Stimulated activated CD8-positive, alpha-beta memory T cell treated with anti-CD3 and anti-CD28 coated beads, Interleukin-2, amount 100 ng/mL, for 48 hours (primary cell): ENCODE measurements at places on chromosomes 11 and 22.

DNA sequence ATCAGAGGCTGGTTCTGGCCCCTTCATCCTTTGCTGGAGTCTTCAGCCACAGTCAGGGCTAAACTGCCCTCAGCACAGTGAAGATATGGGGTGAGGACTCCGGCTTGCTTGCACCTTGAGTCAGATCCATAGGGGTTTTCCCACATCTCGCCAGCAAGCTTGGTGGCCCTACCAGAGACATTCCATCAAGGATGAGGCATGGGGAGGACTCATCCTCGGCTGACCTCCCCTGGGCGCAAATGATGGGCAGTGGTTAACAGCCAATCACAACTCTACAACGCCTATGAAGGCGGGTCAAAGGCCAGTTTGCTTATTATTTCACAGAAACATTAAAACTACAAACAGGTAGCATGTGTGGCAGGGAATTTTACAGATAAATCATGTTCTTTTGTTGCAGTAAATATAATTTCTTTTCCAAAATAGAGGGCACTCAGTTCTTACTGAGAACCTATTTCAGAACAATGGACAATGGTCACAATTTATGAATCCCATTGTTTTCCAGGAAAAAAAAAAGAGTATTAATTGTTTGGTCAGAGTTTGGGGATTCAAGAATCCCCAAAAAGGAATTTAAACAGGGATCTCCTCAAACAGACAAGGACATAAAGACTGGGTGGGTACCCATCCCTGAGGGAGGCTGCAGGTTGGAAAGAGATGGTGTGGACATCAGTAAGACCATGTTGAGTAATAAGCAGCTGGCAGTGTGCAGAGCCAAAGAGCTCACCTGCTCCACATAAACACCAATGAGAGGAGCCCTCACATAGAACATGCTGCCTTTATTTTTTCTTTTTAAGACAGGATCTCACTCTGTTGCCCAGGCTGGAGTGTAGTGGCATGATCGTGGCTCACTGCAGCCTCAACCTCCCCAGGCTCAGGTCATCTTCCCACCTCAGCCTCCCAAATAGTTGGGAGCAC lies 14.8 kb downstream of the PLAAT3 start:
- no peak for DNase-seq

- no peak for DNase-seq
These were observed 255.1 kb upstream of the B3GAT1 start for GRCh38 chr11:134667175-134667500.

- DNase-seq, result no peak
These were observed 497 bp upstream of the SYT12 start for GRCh38 chr11:67022341-67022933.

- DNase-seq, result no peak
These were observed 621 bp downstream of the TSPO start for GRCh38 chr22:43152003-43152356.

- DNase-seq, result no peak
These were observed 200.2 kb downstream of the CADM1 start for GRCh38 chr11:115303929-115304531.

DNA sequence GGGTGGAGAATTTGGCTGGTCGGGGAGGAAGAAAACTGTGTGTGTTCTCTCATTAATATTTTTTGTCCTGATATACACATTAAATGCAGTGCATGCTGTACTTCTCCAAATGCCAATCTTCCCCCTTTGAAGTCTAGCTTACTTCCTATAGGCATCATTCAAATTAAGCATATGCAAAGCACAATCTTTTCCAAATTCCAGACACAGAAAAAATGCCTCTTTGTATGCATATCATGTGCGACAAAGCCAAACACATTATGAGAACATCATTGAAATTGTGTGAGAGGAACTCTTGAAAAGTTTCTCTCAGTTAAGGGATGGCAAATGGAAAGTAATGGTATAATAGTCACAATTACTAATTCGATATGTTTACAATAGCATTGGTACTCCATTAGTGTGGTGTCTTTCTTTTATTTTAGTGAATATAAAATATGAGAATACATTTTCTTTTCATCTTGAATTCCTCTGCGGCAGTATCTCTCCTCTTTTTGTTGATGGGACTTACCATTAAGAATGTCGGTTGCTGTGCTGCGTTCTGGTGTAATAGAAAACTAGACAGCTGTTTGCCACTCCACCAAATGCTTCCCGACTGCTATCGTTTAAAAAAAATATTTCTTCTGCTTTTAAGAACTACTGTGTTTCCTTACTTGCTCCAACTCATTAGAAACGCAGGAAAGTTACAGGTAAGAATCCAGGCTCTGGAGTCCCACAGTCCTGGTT lies 19.3 kb upstream of the NRIP3 start:
- no peak for DNase-seq

DNA sequence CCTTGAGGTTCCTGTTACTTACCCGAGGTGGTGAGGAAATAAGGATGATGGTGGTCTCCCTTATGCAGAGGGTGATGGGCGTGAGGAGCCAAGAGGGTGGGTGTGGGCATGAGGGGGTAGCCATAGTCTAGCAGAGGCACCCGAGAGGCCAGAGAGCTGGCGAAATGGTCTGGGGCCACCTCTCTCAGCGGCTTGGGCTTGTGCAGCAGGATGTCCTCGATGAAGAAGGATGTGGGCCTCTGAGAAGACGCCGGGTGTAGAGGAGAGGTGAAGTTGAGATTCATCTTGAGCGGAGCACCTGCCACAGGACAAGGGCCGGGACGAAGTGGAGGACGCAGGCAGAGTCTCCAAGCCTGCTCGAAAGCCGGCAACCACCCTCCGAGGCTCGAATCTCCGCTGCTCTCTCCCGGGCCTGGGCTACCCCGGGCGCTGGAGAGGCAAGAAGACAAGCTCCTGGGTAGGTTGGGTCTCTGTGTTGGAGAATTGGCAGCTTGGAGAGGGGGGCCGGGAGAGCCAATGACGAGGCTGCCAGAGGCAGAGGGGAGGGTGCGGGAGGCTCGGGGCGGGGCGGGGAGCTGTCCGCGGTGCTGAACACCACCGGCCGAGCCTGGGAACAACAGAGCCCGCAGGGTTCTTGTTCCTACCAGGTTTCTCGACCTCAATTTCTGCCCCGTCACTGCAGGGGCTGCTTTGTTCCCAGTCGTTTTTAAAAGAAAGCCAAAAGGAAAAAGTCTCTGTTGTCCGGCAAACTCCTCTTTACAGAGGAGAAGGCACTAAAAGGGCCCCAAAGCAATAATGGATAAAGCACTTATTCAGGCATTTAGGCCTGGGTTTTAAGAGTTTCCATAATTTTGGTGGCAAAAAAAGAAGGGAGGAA lies at the start of gene BSX:
BSX (minus strand) TSS at position 447 of the 877 bp plus-strand sequence; CDS start at position 284, 163 bp downstream.
- peak; percentile 39 for DNase-seq

DNA sequence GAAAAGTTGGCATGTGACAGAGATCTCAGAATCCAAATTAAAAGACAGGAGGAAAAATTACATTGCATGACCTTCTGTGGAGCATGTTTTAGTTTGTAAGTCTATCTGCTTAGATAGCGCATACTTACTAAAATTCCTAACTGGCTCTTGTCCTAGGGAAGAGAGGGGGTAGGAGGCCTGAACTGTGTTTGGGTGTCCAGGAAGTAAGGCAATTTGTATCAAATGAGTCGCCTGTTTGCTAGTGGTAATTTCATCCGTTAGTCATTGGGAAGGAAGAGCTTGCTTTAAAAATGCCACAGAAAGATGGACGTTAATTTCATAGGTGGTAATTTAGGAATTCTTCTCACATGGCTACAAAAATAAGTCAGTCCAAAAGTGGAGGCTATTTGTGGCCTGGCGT lies 18.5 kb downstream of the GRK3 start:
- DNase-seq, result no peak
